ENCODE measurements at places on chromosomes 7 and 10.
A peak's percentile ranks its signal among the peaks of the same experiment; 100 is the strongest.

DNA sequence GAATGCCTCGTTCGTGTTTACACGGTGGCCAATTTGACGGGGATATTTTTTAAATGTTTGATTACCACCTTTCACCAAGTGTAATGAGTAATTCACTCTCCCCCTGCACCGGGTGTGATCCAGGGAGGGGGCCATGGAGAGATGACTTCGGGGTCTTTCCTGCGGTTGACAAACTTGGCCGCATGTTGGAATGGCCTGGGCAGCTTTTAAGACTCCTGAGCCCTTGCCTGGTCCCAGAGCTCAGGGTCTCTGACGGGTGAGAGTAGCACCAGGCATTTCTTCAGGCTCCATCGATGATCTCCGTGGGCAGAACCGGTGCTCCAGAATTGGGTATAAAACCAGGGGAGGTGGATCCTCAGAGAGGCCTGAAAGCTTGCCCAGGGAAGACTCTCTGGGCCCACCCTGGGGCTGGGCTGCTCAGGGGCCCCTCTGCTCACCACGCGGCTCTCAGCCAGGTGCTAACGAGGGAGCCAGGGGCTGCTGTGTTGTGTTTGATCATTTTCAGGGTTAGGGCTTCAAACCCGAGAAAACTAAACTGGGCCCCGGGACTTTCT, 882 bp downstream of the ZNF282 start:
- peak overlapping the region; percentile 95 for H3K27ac ChIP-seq
- peaks cover 34% of the 10 kb centered on the region for H3K4me1 ChIP-seq
- no peaks in the 10 kb centered on the region for H3K27me3 ChIP-seq
- DNase-seq = no peak
- H3K4me3 ChIP-seq = peak overlapping the region; percentile 75

DNA sequence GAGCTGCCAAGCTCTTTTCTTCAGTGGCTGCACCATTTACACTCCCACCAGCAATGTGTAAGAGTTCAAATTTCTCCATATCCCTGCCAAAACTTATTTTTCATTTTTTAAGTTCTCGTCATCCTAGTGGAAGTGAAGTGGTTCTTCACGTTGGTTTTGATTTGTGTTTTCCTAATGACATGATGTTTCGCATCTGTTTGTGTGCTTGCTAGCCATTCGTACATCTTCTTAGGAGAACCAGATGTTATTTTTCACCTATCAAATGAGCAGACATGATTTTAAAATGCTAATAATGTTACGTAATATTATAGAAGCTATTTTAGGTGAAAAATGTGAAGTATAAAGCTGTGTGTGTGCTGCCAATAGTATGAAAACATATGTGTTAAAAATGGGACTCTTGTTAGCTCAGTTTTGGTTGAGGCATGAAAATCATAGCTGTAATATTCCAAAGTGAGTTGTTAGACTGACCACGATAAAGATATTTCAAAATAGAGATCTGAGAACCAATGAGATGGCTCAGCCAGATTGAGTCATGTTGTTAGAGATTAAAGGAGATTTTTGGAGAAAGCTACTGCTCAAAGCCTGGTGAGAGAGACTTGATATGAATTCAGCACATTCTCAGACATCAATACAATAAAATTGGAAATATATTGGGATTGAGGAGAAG, 25.9 kb upstream of the GALNT11 start:
- H3K4me3 ChIP-seq = no peak overlapping the region
- H3K36me3 ChIP-seq = no peaks in the 10 kb centered on the region
- no peak overlapping the region for H3K27ac ChIP-seq
- H3K4me1 ChIP-seq = no peaks in the 10 kb centered on the region
- H3K27me3 ChIP-seq = no peaks in the 10 kb centered on the region
- peak; percentile 17 for DNase-seq

DNA sequence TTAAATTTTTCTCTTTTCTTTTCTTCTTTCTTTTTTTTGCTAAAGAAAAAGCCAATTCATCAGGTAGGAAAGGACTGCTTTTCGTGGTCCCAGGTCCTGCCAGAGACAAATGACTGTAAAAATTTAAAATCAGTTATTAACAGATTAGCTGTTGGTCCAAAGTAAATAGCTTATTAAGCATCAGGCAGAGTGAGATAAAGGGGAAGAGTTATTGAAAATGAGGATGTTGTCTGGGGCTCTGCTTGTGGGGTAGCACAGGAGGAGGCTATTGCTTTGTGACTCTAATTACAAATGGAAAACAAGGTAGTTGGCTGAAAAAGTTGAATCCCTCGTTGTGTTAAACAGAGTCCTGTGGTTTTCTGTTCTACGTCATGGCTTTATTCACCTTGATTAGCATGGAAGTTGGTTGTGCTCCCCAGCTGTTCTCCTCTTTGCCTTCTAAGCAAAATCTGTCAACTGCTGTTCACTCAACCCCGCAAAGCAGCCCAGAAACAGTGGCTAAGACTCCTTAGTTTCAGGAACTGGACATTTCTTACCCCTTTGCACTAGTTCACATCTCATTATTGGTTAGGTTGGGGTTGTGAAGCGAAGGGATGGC, 128.9 kb downstream of the SNX10 start:
- H3K4me1 ChIP-seq = no peaks in the 10 kb centered on the region
- no peaks in the 10 kb centered on the region for H3K27me3 ChIP-seq
- H3K36me3 ChIP-seq = no peaks in the 10 kb centered on the region
- DNase-seq = no peak

DNA sequence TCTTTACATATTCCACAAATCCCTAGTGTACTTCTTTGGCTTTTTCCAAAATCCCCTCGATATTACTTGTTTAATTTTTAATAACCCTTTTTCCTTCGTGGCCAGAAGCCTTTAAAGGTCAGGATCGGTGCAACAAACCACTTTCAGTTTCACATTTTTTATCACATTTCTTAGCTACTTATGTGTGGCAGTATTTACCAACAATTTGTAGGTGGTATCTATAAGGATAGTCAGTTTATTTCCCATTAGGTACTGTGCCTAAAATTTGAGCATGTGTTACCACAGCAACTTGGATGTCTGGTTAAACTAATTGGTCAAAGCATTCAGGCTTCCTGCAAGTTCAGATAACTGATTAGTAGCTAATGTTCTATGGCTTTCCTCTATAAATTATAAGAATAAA, 104.9 kb downstream of the CDK14 start:
- H3K27ac ChIP-seq = no peak overlapping the region
- peaks cover 13% of the 10 kb centered on the region for H3K4me1 ChIP-seq
- DNase-seq = no peak
- H3K36me3 ChIP-seq = no peaks in the 10 kb centered on the region
- no peaks in the 10 kb centered on the region for H3K27me3 ChIP-seq

GRCh38 chr7:100401811-100402210, 26.7 kb downstream of the ZCWPW1 start:
- H3K4me1 ChIP-seq = no peaks in the 10 kb centered on the region
- no peak for DNase-seq
- no peaks in the 10 kb centered on the region for H3K36me3 ChIP-seq
- no peaks in the 10 kb centered on the region for H3K27me3 ChIP-seq

GRCh38 chr7:10930551-10930950, 43.1 kb upstream of the PHF14 start:
- H3K4me1 ChIP-seq = no peaks in the 10 kb centered on the region
- H3K36me3 ChIP-seq = peaks cover 31% of the 10 kb centered on the region
- H3K27ac ChIP-seq = no peak overlapping the region
- no peak for DNase-seq
- no peaks in the 10 kb centered on the region for H3K27me3 ChIP-seq
- H3K4me3 ChIP-seq = no peak overlapping the region

GRCh38 chr10:128429835-128430513, 303.8 kb upstream of the MKI67 start:
- DNase-seq = no peak
- no peaks in the 10 kb centered on the region for H3K4me1 ChIP-seq
- no peak overlapping the region for H3K27ac ChIP-seq
- no peaks in the 10 kb centered on the region for H3K27me3 ChIP-seq
- no peak overlapping the region for H3K4me3 ChIP-seq

- DNase-seq = no peak
- H3K27me3 ChIP-seq = no peaks in the 10 kb centered on the region
- H3K4me3 ChIP-seq = no peak overlapping the region
- H3K4me1 ChIP-seq = no peaks in the 10 kb centered on the region
Observed at GRCh38 chr7:146375170-146375569, 258.6 kb downstream of the CNTNAP2 start.

- H3K27me3 ChIP-seq = peaks cover 13% of the 10 kb centered on the region
- H3K27ac ChIP-seq = no peak overlapping the region
- no peaks in the 10 kb centered on the region for H3K4me1 ChIP-seq
- no peak overlapping the region for H3K4me3 ChIP-seq
Observed at GRCh38 chr7:50213622-50214017, 90.9 kb upstream of the IKZF1 start.

GRCh38 chr10:30151581-30152389, 92.4 kb upstream of the JCAD start:
- no peak overlapping the region for H3K4me3 ChIP-seq
- H3K27me3 ChIP-seq = no peaks in the 10 kb centered on the region
- H3K4me1 ChIP-seq = no peaks in the 10 kb centered on the region
- H3K36me3 ChIP-seq = no peaks in the 10 kb centered on the region
- no peak overlapping the region for H3K27ac ChIP-seq
- peak; percentile 75 for DNase-seq

DNA sequence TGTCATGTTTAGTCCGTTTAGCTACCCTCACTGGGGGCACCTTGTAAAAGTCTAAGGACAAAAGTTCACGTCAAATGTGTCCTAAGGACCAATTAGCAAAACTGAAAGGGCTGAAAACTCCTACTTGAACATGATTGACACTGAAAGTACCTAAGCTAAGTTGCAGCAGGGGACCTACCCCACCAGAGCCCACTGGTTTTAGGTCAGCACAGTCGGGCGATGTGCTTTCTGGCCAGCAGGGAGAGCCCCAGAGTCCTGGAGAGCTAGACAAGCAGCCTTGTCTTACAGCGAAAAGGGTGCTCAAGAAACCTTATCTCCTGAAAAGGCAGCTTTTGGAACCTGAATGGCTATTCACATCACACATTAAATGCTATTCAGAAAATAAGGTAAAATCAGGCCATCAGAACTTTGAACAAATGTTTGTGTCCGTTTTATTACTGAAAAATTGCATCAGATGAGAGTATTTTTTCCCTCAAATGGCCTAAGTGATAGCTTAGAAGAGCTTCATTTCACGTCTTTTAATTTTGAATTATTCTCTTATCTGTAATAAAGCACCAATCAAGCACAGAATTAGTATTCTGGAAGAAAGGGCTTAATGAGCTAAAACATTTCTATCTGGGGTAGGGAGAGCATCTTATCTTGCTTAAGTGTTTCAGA, 52.2 kb upstream of the MKI67 start:
- no peak overlapping the region for H3K4me3 ChIP-seq
- no peak for DNase-seq
- H3K27ac ChIP-seq = no peak overlapping the region

DNA sequence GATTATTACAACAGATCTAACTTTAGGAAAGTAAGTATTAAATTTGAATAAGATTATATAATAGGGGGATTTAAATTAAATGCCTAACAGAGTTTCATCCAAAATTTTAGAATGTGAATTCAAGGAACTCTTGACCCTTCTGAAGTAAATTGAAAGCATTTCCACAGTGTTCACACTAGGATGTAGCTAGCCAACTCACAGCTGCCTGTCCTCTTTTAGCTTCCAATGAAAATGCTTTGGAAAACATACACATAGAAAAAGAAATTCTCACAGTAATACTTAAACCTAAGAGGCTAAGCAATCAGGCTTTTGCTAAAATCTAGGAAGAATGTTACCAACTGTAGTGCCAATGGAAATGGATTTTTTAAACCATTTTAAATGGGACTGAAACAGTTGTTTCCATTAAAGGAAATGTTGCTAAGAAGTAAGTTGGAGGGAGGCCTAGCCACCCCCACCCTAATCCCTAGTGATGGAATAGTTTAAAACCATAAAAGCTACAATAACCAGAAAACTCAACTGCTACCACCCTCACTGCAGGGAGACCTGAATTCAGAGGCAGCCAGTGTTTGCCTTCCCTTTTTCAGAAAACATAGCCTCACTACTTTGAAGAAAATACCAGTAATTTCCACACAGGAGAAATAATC, 58.3 kb downstream of the REEP3 start:
- peak overlapping the region; percentile 27 for H3K27ac ChIP-seq
- no peaks in the 10 kb centered on the region for H3K36me3 ChIP-seq
- no peaks in the 10 kb centered on the region for H3K27me3 ChIP-seq
- H3K4me3 ChIP-seq = no peak overlapping the region
- DNase-seq = peak; percentile 61
- H3K4me1 ChIP-seq = peaks cover 5% of the 10 kb centered on the region

DNA sequence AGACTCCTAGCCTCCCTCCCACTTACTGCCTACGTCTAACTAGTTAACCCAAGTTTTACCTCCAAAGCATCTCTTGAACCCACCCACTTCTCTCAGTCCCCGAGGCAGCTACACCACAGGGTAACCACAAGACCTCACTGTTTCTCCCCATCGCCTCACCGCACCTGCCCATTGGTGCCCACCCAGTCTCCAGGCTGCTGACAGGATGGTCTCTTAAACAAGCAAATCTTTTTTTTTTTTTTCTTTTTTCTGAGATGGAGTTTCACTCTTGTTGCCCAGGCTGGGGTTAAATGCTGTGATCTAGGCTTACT, 47.0 kb downstream of the DENND2A start:
- H3K27me3 ChIP-seq = no peaks in the 10 kb centered on the region
- H3K4me3 ChIP-seq = no peak overlapping the region
- H3K36me3 ChIP-seq = no peaks in the 10 kb centered on the region
- DNase-seq = no peak
- H3K27ac ChIP-seq = no peak overlapping the region

DNA sequence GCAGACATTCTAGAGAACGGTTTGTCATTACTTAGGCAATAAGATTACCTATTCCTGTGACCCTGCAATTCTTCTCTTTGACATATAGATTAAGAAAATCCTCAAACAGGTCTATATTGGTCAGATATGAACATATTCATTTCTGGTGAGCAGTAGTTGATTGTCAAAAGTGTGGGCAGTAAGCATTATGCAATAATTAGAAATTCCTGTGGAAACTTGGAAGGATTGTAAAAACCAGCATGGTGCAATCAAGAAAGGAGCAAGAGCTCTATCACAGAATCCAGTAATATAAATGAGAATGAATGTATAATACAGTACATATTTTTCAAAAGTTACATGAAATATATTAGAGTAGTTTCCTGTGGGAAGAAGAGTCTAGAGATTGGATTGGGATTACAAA, 406.5 kb downstream of the SUGCT start:
- no peaks in the 10 kb centered on the region for H3K4me1 ChIP-seq
- H3K36me3 ChIP-seq = no peaks in the 10 kb centered on the region
- DNase-seq = no peak
- H3K27me3 ChIP-seq = no peaks in the 10 kb centered on the region
- no peak overlapping the region for H3K27ac ChIP-seq

DNA sequence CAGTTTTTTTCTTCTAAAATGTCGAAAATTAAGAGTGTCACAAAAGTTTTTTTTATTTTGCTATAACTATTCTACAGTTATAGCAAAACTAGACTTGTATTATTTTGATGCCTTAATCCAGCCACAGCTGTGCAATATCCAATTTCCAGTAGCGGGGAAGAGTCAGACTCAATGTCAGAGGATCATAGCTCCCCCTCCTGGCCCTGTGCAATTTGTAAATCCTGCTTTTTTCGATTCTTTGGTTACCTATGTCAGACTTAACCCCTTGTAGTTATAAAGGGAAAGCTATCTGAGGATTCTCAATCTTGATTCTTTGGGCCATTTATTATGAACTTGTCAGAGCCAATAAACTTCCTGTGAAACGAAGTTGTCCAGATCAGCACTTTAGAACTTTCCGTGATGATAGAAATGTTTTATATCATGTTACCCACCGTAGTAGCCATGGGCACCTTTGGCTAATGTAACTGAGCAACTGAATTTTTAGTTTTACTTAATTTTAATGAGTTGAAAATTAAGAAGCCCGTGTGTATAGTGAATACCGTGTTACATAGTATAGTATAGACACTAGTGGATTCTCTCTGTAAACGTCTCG, 87.7 kb upstream of the PRKCQ start:
- DNase-seq = no peak
- no peak overlapping the region for H3K27ac ChIP-seq
- no peaks in the 10 kb centered on the region for H3K36me3 ChIP-seq

Measured in stomach (tissue), 19 donors.